Effector CD4-positive, alpha-beta T cell (primary cell): ENCODE measurements at places on chromosomes 6 and 20.

GRCh38 chr6:31144296-31144969, 5.6 kb upstream of the PSORS1C2 start:
- DNase-seq = no peak

GRCh38 chr6:134171517-134171916, 119.1 kb upstream of the SLC2A12 start:
- DNase-seq = no peak

- DNase-seq = no peak
Observed at GRCh38 chr6:101543796-101544195, 150.3 kb downstream of the GRIK2 start.

GRCh38 chr20:60034231-60035110, 76.2 kb downstream of the CDH26 start:
- DNase-seq = no peak

GRCh38 chr6:4134841-4135664, at the start of gene ECI2:
ECI2 (minus strand) TSS chr6:4135575; CDS start chr6:4135560, 15 bp downstream.
- peak; percentile 37 for DNase-seq
